Fibroblast of skin of back (primary cell): ENCODE measurements at places on chromosomes 3 and 15.

DNA sequence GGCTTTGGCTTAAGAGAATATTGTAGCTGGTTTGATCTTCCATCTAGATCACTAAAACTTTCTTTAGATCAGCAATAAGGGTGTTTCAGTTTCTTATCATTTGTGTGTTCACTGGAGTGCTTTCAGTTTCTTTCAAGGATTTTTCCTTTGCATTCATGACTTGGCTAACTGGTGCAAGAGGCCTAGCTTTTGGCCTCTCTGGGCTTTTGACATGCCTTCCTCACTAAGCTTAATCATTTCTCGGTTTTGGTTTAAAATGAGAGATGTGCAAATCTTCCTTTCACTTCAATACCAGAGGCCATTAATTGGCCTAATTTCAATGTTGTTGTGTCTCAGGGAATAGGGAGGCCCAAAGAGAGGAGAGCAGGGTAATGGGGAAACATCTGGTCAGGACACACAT is 30.3 kb upstream of the CCNB2 start:
- DNase-seq, result no peak

- DNase-seq, result no peak
Measured at GRCh38 chr3:127149621-127150310, 43.2 kb upstream of the PRR23E start.

GRCh38 chr3:106965307-106965706 is 411.9 kb upstream of the CCDC54 start:
- DNase-seq, result no peak

GRCh38 chr15:67248011-67248505 is 6.4 kb downstream of the AAGAB start:
- DNase-seq, result peak; percentile 32

- DNase-seq, result no peak
Measured at GRCh38 chr3:72189339-72189738, 404.4 kb upstream of the PROK2 start.

GRCh38 chr15:61749169-61749568 is 311.1 kb downstream of the VPS13C start:
- DNase-seq, result peak; percentile 8

DNA sequence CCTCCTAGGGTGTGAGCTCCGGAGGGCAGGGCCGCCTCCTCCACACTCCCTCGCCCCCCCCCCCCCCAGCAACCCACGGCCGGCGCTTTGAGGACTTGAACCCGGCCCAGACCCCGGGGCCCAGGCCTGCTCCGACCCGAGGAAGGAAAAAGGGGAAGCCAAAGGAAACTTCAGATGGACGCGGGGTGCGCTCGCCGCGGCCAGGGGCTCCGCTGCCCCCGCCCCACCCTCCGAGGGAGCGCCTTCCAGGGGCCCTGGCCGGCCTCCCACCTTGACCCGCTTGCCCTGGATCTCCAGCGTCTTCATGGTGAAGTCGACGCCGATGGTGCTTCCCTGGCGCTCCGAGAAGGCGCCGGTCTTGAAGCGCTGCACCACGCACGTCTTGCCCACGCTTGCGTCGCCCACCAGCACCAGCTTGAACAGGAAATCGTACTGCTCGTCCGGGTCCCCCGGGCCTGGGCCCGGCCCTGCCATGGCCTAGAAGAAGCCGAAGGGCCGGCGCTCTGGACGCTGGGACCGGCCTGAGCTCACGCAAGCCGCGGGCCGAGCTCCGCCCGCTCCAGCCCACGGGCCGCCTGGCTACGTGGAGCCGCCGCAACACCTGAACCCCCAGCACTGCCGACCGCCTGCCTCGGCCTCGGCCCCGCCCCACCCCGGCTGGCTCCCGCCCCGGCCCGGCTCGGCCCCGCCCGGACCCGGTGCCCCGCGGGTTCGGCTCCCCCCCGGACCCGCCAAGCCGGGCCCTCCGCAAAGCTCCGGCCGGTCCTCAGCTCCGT is 400 bp downstream of the RAB43 start:
- peak; percentile 22 for DNase-seq
